Esophagus squamous epithelium (tissue), 5 donors: ENCODE measurements at places on chromosomes 7 and 10.

- DNase-seq, result no peak
These were observed 84.8 kb upstream of the PHF14 start for GRCh38 chr7:10888861-10889260.

DNA sequence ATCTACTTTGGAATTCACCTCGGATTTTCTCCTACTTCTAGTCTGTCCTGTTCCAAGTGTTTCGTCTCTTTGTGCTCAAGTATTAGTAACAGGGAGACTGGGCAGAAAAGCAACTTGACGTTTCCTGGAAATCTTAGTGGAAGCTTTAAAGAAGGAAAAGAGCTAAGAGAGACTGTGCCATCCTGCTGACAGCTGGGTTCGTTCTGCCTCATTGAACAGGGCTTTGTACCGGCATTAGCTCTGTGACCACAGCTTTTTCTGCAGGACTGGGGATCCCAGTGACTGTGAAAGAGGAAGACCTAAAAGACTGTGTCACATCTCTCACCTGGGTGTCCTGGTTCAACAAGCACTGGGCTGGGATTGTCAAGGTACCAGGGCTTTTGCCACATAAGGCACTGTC, 70.8 kb upstream of the CDCA7L start:
- no peak for DNase-seq

- DNase-seq, result no peak
These were observed 3.4 kb downstream of the TMEM209 start for GRCh38 chr7:130201796-130202195.

DNA sequence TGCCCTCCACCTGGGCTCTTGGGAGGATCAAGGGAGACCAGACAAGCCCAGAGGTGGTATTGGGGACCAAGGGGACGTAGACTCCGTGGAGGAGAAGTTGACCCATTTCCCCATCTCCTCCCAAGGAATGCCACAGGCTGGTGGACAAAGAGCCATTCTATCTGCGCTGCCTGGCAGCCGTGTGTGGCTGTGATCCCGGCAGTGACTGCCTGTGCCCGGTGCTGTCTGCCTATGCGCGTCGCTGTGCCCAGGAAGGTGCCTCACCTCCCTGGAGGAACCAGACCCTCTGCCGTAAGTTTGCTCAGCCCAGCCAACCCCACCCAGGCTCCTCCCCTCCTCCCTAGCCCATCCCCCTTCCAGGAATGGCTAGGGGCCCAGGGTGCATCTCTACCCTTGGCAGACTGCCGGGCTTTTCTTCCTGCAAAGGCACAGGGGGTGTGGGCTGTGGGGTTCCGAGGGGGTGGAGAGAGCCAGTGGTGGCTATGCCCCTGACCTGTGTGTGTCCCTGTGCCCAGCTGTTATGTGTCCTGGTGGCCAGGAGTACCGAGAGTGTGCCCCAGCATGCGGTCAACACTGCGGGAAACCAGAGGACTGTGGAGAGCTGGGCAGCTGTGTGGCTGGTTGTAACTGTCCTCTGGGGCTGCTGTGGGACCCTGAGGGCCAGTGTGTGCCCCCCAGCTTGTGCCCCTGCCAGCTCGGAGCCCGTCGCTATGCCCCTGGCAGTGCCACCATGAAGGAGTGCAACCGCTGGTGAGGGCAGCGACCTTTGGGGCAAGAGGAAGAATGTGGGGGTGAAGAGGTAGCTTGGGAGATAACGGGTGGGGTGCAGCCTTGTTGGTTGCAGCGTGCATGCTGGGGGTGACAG, 10.2 kb upstream of the ZNF467 start:
- DNase-seq, result no peak

DNA sequence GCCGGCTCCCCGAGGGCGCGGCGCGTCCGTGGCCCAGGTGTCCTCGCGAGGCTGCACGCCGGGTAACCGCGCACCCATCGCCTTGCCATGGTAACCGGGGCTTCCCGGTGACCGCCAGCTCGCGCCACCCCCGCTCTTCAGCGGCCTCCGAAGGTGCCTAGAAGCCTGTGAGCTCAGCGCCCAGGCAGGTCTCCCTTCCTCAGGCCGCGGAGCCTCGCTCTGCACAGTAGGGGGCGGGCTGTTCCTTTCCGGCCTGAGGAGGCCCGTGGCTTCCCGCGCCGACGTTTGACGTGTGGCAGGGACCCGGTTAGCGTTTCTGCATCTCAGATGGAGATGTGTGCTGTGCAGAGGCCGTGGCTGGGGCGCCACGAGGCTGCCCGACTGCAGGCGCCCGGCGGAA, 117.1 kb downstream of the DYNC2I1 start:
- no peak for DNase-seq

GRCh38 chr10:69681436-69681835, 51.4 kb downstream of the FAM241B start:
- no peak for DNase-seq

DNA sequence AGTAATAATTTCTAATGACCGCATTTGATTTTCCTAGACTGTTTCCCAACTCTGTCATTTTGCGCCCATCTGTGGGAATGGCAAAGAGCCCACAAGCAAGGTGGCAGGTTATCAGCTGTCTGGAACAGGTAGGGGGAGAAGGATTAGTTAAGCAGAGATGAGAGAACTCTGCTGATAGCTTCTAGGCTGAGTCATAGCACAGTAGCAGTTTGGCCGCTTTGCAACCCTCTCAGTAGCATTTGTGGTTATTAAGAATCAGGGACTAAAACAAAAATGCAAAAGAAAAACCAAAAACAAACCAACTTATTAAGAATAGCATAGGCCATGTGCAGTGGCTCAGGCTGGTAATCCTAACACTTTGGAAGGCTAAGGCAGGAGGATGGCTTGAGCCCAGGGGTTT, 602.7 kb upstream of the SORCS1 start:
- no peak for DNase-seq

DNA sequence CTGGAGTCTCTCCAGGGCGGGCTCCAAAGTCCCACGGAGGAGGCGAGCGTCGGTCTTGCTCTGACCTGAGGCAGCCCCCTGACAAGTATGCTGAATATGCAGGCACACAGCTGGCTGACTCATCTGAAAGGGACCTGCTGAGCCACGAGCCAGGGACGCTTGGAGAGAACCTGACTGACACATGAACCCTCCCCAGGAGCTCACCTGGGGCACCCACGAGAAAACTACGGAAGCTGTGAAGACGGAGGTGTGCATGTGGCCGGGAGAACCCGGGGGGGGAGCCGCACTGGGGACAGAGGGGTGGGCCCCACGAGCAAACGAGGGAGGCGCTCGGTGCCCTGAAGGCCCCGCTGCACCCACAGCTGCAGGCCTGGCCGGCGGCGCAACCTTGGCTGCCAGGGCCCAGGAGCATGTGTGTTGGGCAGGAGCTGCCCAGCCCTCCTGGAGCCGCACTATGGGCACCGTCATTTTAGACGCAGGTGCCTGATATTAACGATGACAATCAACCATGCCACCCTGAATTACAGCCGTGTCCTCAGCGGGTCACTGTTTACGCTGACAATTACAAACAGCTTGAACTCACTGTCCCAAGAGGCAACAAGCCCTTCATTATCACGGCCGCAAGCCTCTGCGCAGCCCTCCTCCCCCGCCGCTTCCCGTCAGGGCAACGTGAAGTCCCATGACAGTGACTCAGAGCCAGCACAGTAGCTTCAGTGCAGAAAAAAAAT, 64.7 kb downstream of the DIP2C start:
- DNase-seq, result no peak

DNA sequence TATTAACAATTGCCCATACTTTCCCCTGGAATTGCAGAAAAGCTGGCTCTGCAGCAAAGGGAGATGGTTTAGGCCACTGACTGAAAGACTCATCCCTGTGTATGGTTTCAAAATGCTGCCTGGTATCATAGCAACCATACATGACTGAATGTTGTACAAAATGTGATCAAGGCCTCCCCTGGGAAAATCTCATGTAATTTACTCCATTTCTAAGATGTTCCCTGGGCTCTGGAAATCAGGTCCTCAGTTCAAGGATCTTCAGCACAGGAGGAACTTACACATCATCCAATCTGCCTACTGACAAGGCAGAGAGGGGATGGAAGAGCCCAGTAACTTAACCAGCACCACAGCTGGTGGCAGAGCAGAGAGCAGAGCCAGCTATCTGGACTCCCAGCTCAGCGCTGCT, 111.8 kb downstream of the JAZF1 start:
- DNase-seq, result no peak

- no peak for DNase-seq
These were observed 2.4 kb upstream of the NKX2-3 start for GRCh38 chr10:99530108-99531025.

DNA sequence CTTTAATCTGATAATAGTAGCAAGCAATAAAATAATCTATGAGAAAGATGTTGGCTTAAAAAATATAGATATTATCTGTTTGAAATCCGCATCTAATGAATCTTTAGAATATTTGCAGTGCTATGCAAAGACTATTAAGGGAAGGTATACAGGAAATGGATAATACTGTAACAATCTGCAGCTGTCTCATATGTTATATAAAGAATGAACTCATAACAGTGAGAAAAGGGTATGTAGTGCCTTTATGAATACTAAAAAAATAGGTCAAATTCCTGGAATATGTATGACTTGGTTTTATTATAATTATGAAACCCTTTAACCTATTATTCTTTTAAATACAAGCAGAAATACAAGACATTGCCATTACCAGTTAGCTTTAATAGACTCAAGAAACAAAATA, 105.1 kb upstream of the GPR22 start:
- no peak for DNase-seq

DNA sequence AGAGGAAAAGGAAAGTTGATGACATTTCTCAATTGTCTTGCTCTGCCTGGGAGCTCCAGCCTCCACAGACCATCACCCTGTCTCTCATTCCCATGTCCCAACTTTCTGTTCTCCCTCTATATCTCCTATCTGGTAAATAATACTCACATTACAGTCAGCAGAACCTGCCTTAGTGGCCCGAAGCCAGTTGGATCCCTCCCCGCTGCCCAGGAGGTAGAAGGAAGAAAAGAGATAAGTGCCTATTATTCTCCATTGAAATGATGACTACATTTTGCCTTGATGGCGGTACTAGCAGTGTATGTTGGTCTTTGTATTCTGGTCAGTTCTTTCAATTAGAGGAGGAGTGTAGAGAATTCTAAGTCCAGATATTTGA, 91.9 kb downstream of the CSTF2T start:
- DNase-seq, result no peak
